ENCODE measurements at places on chromosomes 1 and 21. TPM values are rescaled to one million over a fixed set of nuclear protein-coding genes. Genes with fewer than 3 reads are reported as not detected.

ADAMTS4 gene
- total RNA-seq, result 28.0 TPM

TCHH gene
- 0.23 TPM for total RNA-seq

TMCC2 gene
- total RNA-seq, result 4.6 TPM

GJA9 gene
- not detected for total RNA-seq

AADACL4 gene
- total RNA-seq, result not detected

TLCD4 gene
- total RNA-seq, result 11.6 TPM

MAEL gene
- not detected for total RNA-seq
